ENCODE measurements at places on chromosomes 12 and 14.
A peak's percentile ranks its signal among the peaks of the same experiment; 100 is the strongest.

- DNase-seq, result no peak
Measured at GRCh38 chr12:15186597-15186996, 34.6 kb downstream of the RERG start.

- no peak for DNase-seq
Measured at GRCh38 chr12:30169839-30170591, 386.3 kb upstream of the TMTC1 start.

DNA sequence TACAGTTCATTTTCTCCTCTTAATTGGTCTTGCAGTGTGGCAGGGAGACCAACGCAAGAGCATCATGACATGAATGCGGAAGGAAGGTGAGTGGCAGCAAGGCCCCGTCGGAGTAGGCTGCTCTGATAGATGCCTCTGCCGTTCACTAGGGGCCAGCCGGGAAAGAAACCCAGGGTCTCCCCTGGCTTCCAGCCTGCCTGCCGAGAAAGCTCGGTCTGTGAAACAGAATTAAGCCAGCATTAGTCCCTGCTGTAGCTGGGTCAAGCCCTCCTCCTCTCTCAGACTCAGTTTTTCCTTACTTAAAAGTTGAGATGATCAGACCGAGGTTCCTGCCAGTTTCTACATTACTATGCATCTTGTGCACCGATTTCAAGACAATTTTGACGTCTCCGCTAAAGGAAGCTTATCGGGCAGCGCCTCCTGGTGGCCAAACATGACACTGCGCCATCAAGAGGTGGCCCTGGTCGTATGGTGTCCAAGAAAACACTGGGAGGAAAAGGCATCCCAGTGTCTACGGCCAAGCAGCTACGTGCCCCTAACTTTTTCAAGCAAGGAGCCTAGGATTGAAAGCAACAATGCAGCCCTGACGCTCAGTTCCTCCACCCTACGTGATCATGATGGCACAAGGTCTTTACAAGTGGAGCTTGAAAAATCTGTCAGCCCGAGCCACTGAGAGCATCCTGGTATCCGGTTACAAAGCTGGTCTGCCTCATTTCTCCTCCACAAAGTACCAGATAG lies 131.6 kb downstream of the KSR2 start:
- no peak for DNase-seq

DNA sequence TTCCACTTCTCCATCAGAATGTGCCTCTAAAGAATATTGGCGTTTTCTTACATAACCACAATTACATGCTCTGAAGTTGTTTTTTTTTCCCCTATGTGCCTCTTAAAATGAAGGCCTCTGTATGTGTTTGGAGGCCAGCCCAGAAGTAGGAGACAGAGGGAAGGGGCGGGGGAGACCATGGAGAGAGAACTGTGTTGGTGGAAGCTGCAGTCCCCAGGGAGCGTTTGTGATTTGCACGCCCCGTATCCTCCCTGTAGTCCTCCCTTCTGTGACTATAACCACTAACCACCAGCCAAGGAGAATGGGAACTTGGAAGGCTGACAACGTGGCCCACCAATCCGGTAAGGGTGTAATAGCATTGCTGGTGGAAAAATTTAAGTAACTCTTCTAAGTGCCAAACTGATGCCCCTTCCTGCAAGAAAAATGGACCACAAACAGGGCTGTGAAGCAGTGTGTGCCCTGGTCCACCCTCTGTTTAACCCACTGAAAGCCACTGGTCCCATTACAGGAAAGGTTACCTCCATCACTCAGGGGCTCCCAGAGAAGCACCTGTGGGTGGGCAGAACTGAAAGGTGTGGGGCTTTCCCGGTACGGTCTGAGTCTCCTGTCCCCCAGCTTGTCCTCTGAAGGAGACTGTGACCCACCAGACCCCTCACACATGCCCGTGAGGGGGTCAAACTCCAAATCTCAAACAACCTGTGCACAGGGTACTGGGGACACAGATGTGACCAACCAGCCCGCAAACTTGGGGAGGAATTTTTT lies 36.8 kb downstream of the CCDC88C start:
- DNase-seq, result no peak

GRCh38 chr12:31119803-31120211 lies 46.1 kb downstream of the DDX11 start:
- DNase-seq, result no peak

DNA sequence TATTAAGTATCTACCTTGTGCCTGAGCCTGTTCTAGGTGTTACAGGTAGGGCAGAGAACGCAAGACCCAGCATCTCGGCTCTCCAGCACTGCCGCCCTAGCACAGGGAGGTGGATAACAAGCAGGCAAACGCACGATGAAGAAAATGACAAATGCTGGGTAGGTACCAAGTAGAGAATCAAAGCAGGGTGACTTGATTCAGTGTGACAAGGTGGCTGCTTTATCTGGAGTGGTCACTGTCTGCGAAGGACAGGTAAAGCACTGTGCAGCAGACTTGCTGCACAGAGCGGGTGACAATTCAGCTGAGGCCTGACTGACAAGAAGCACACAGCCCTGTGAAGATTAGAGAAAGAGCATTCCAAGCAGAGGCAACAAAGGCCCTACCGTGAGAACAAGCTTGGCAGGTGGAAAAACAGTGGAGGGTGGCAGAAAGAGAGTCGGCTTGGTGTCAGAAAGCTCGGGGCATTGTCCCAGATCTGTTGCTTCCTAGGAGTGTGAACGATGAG lies 12.9 kb downstream of the PRKCH start:
- no peak for DNase-seq

DNA sequence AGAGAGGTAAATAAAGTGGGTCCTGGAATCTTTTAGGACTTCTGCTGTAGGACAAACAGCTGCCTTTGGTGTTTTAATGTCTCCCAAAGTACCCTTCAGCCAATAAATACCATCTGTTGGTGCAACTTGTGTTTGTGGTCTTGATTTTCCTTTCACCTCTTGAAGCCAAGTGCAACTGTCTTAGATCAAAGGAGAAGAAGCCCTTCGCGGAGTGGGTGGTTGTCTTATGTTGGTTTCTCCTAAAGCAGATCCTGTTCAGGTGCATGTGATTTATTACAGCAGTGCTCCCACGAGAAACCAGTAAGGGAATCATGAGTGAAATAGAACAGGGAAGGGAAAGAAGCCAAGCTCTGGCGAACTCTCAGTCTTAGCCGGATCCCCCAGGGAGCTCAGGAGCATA lies 27.7 kb downstream of the HRK start:
- DNase-seq, result no peak

- no peak for DNase-seq
Measured at GRCh38 chr12:44696542-44696941, 179.6 kb downstream of the NELL2 start.

GRCh38 chr12:106137530-106138356 lies 1.0 kb downstream of the NUAK1 start:
- DNase-seq, result no peak

DNA sequence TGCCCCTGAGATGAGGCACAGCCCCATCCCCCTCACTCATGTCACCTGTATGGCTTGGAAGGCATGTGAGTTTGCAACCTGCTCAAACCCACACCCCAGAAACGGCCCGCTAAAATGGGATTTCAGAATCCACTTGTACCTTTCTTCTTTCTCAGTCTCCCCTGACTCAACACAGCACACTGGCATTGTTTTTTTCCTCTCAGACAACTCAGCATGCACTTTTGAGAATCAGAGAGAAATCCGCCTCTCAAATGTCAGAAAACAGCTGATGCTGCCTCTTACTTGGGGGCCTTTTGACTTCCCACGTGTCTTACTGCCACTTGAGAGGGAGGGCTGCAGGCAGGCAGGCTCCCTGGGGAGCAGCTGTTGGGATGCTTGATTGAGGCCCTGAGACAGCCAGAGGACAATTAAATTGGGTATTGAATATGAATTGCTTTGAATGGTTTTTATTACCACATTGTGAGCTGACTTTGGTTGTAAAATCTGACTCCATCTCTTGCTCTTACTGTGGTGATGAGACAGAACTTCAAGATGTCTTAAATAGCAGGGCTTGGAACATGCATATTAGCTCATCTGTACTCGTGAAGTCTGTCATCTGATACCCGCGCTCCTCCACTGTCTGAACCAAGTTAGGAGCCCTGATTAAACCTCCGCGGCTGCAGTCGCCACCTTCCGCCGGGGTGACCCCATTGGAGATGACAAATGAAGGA lies 96.6 kb downstream of the APAF1 start:
- no peak for DNase-seq

DNA sequence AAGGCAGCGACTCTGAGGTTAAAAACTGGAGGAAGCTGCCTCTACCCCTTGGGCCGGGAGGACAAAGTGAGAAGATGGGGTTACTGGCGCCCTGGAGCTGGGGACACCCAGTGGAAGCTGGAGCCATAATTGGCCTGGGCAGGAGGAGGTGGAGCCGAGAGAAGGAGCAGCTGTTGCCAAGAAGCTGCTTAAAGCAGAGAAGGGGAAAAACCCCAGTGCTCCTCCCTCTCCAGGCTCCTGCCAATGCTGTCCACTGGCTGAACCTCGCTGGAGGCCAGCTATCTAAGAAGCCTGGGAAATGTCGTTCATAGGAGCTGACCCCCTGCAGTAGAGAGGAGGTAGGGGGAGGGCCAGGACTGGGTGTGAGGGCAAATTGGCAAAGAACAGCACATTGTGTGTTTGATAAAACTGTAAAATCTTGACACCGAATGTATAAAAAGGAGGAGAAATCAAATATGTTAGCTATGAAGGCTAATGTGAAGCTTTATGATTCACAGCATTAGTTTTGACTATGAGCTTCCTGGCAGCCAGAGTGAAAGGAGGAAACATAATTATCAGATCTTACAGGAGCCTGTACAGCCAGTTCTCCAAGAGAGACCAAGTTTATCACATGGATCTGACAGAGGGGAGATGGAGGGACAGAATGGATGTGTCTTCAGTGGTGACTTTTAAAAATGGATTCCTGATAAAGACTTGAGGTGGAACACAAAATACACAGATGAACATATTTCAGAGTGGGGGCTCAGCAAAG lies 9.5 kb downstream of the HHIPL1 start:
- peak; percentile 34 for DNase-seq

DNA sequence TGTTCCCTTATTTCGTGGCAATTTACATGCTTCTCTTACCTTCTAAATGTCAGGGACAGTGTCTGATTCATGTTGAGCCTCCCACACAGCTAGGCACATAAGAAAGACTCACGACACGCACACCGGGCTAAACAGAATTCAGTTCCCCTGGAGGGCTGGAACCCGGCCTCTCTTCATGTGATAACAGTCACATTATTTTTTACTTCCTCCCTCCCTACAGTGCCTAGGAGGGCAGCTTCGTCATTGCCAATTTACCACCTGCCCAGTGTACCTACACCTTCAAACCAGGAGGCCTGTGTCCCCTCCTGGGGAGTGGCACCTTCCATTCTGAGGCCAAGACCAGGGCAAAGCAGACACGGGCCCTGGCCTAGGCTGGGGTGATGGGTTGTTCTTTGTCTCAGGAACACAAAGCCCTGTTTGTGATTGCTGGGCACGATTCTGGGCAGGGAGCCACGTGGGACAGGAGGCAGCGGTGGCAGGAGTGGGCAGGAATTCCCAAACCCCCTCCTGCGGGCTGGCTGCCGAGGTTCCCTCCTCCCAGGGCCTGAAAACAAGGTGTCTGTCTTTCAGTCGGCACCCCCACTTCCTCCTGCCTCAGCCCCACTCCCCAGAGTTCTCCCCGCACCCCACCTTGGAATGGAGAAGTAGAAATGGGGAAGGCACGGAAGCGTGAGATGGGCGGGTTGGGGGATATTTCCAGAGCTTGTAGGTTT lies 6.8 kb upstream of the RASAL1 start:
- no peak for DNase-seq

DNA sequence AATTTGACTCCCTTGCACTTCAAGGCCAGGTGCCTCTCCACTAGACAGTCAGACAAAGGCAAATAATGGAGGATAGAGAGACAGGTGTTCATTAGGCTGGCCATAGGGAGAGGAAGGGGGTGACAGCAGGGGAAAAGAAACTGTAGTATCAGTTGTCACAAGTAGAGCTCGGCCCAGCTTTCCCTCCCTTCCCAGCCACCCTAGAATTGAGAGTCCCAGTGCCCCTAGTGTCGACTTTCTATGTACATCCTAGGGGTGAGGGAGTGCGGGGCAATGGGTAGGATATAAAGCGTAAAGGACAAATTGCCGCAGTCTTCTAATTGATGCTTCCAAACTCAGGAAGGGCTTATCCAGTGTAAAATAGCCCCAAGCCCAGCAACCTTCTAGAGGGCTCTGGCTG lies 39.0 kb downstream of the BAZ2A start:
- DNase-seq, result no peak

GRCh38 chr12:94149781-94150239 lies 1.4 kb downstream of the PLXNC1 start:
- DNase-seq, result no peak

DNA sequence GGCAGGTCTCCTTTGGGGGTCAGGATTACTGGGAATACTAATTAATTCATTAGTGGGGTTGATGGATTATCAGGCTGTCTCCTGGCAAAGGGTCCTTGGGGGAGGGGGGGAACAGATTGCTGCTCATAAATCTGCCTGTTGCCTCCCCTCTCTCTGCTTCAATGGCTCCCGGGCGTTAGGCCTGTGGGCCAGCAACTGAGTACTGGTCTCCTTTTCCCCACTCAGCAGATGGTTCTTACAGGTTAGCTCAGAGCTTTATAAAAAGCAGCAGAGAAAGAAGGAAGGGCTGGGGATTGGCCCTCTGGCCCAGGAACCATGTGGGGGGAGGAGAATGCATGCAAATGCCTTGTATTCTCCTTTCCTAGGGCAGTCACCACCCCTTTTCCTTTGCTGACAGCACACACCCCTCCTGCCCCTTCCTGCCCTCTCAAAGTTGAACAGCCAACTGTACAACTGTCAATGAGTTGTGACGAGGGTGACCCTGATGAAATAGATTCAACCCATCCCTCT lies 2.3 kb upstream of the NEUROD4 start:
- DNase-seq, result no peak

DNA sequence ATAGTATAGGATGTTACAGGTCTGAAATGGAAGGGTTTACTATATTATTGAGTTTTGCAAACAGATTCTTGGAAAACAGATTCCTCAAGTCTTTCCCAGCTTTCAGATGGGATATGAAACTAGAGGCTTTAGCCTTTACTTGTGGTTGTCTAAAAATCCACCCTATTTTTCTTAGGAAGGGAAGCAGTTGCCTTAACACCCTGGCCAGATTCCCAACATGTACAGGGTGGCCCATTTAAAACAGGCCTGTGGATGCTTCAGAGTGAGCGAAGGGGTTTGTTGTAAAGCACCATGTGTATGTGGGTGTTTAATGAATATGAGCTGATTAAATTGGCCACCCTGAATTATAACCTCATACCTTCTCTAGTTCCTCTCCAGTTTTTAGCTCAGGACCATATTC lies 415.9 kb downstream of the ZFP36L1 start:
- no peak for DNase-seq

GRCh38 chr12:53290661-53291060 lies 4.7 kb upstream of the PFDN5 start:
- no peak for DNase-seq

GRCh38 chr12:19191563-19191962 lies 62.0 kb downstream of the PLEKHA5 start:
- DNase-seq, result no peak

DNA sequence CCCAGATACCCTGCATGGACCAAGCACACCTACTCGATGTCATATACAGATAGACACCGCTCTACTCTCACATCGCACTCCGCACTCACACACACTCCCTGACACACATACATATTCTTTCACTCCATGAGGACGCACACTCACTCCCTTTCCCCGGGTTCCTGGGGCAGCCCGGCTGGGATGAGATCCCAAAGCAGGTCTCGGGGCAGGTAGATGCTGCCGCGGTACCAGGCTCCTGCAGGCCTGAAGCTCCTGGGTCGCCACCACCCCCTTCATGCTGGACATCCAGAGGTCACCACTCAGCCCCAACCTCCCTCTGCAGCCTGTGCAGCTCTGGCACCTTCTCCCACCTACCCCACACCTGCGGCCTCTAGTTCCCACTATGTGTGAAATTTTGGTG lies 2.3 kb downstream of the C1QL4 start:
- no peak for DNase-seq

Data from AG04449 (cell line).